ENCODE measurements at places on chromosomes 16 and 17.
A peak's percentile ranks its signal among the peaks of the same experiment; 100 is the strongest.

- no peak for DNase-seq
Observed at GRCh38 chr16:57604177-57604576, 24.3 kb upstream of the ADGRG1 start.

GRCh38 chr16:1125471-1125870 lies 27.4 kb upstream of the CACNA1H start:
- DNase-seq, result no peak

DNA sequence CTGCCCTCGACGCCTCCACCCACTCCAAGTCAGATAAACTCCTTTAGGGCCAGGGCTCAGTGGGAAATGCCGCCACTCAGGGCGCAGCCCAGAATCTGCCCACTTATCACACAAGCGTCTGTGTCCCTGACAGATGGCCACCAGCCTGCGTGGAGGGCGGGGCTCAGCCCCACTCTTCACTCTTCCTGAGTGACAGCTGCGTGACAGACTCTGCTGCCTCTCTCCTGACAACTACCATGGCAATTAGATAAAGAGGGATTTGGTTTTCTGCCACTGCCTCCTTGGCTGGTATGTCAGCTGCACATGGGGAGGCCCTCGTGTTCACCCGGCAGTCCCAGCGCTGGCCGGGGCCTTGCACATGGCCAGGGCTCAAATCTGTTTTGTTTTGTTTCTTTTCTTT lies 96.2 kb downstream of the RTN4RL1 start:
- no peak for DNase-seq

- no peak for DNase-seq
Observed at GRCh38 chr16:50393416-50393815, 24.6 kb upstream of the BRD7 start.

DNA sequence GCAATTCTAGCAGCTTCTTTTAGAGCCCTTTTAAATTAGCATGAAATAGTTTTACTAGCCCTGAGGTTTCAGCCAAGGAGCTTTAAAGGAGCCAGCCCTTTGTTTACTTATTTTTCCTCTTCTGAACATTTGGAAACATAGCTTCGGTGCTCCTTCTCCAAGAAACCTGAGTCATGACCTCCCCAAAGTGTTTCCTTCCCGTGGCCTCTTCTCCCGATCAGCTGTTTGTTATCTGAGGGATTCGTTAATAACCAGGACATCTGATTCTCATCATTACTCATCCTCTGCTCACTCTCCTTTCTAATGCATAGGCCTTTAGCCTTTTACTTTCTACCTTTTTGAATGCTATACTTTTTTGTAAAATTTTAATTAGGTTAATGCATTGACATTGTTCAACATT lies 204.5 kb downstream of the WWOX start:
- no peak for DNase-seq

DNA sequence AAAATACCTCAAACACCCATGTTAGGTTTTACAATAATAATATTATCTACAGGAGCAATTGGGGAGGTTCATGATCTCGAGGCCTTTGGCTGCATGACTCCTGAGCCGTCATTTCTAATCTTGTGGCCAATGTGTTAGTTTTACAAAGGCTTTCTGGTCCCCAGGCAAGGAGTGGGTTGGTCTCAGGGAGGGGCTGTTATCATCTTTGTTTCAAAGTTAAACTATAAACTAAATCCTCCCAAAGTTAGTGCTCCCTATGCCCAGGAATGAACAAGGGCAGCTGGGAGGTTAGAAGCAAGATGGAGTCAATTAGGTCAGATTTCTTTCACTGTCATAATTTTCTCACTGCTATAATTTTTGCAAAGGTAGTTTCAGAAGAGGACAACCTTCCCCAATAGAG lies 9.1 kb upstream of the CCL5 start:
- DNase-seq, result no peak

DNA sequence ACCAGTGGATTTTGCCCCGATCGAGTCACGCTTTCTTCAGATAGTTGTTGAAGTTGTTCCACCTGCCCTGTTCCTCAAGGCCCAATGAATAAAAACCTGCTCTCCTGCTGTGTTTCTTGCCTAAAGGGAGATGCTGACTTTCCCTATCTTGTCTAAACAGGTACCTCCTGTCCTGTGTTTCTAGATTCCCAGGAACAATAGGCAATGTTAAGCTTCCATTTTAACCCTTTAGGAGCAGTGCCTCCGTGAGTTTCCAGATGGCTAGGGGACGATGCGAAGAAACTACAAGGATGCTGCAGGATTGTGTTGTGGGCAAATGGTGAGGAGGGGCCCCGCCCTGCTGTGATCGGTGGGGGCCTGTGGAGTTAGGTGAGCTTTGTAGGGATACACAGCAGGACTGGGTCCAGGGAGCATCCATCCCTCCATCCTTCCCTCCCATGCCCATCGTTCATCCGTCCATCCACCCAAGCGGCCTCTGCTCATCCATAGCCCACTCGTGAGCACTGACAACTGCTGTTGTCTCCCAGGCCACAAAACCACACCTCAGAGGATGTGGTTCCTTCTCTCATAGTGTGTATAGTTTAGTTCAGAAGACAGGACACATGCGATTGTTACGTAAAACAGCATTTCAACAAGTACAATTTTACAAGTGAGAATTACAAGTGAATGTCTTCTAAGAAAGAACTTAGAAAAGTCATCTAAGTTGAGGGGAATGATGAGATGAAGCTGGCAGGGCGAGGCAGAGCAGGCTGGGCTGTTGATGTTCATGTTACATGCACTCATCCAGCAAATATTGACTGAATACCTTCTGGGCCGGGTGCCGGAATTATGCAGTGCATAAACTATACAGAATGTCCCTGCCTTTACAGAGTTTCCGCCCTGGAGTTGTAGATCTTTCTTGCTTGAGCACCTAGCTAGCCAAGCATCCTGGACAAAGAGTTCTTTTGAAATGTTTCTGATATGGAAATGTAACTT lies 5.2 kb downstream of the ARSG start:
- DNase-seq, result peak; percentile 29

DNA sequence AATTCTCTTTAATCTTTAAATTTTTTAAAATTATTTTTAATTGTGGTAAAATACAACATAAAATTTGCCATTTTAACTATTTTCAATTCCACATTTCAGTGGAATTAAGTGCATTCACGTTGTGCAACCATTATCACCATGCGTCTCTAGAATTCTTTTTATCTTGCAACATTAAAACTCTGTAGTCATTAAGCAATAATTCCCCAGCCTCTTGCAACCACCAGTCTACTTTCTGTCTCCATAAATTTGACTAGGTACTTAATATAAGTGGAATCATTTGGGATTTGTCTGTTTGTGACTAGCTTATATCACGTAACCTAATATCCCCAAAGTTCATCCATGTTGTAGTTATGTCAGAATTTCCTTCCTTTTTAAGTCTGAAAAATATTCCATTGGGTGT lies 79.1 kb downstream of the TAOK1 start:
- no peak for DNase-seq

DNA sequence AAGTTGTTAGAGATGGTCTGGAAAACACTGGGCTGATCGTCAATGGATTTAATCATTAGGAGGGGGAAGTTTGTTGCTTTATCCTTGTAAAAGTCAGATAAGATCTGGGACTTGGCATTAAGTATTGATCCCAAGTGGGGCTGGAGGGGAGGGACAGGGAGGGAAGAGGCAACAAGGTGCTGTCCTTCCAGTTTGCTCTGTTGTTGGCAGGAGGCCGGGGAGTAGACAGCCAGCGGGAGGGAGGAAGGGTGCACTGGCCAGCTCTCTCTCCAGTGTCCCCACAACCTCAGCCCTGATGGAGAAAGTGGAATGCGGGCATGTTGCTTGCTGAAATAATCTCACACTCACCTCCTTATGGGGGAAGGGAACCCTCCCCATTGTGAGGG lies 210.2 kb downstream of the CCDC182 start:
- no peak for DNase-seq

DNA sequence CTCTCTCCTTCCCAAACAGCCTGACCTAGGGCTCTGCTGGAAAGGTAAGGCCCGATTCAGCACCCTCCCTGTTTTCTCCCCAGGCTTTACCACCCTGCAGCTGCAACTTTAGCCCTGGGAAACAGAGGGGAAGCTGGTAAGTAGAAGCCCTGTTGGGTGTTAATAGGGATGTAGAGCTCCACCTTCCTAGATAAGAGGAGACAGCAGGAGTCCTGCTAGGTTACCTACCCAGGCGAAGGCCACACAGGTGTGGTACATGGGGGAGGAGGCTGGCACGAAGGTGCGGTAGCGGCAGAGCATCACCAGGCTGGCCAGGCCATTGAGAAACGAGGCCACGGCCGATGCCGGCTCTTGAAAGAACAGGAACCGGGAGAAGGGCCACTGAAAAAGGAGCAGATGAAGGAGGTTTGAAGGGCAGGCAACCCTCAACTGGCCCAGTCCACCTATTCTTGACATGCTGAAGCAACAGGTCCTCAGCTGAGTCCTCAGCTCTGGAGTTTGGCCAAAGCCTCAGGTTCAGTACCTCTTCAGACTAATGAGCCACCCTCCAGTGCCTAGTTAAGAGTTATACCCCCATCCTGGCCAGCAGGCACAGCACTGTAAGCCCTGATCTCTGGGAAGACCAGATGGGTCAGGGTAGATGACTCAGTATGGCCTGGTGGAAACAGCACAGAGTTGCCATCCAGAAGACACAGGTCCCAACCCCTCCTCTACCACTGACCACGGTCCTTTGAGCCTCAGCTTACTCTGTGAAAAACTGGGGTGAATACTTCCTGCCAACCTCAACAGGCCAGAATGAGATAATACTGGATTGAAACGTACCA lies 3.3 kb downstream of the PGAP3 start:
- no peak for DNase-seq

- no peak for DNase-seq
Observed at GRCh38 chr17:77916703-77917481, 41.6 kb upstream of the TNRC6C start.

DNA sequence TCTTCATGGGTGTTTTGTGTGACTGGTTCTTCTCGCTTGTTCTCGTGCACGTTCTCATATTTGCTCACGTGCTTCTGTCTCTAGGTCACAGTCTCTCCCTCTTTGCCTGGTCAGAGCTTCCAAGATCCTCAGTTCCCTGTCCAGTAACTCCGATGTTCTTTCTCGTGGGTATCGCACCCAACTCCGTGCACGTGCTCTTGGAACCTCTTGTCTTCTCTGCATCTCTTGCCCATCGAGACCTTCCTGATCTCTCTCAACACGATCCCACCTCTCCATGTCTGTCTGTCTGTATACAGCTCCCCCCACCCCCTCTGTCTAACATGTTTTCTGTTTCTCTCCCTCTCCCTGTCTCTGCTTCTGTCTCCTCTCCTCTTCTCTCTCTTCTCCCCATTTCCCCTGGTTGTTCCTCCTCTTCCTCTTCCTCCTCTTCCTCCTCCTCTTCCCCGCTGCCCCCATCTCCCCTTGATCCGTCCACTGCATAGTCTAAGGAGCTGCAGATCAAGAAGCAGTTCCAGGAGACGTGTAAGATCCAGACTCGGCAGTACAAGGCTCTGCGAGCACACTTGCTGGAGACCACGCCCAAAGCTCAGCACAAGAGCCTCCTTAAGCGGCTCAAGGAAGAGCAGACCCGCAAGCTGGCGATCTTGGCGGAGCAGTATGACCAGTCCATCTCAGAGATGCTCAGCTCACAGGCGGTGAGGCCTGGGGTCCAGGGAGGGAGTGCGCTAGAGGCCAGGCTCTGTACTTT lies 6.1 kb downstream of the HIRIP3 start:
- no peak for DNase-seq

DNA sequence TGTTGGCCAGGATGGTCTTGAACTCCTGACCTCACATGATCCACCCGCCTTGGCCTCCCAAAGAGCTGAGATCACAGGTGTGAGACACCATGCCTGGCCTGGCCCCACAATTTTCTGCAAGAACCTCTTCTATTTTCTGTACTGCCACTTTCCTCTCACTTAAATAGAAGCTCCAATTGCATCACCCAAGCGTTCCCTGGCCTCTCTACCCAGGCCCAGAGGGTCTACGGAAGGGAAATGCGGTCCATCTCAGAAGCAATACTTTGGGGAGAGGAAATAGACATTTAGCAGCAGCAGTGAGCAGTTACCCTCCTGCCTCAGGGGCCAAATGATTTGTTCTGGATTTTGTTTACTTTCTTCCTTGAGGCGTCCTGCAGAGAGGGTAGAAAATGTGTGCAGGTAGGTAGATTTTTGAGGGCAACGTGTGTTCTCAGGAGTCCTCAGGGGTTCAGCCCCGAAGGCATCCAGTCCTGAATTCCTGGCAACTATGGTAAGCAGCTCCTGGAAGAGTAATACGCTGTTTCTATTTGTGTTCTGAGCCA lies 11.0 kb downstream of the SLC6A4 start:
- no peak for DNase-seq

- DNase-seq, result no peak
Observed at GRCh38 chr17:74521701-74522201, 9.5 kb downstream of the CD300LB start.

DNA sequence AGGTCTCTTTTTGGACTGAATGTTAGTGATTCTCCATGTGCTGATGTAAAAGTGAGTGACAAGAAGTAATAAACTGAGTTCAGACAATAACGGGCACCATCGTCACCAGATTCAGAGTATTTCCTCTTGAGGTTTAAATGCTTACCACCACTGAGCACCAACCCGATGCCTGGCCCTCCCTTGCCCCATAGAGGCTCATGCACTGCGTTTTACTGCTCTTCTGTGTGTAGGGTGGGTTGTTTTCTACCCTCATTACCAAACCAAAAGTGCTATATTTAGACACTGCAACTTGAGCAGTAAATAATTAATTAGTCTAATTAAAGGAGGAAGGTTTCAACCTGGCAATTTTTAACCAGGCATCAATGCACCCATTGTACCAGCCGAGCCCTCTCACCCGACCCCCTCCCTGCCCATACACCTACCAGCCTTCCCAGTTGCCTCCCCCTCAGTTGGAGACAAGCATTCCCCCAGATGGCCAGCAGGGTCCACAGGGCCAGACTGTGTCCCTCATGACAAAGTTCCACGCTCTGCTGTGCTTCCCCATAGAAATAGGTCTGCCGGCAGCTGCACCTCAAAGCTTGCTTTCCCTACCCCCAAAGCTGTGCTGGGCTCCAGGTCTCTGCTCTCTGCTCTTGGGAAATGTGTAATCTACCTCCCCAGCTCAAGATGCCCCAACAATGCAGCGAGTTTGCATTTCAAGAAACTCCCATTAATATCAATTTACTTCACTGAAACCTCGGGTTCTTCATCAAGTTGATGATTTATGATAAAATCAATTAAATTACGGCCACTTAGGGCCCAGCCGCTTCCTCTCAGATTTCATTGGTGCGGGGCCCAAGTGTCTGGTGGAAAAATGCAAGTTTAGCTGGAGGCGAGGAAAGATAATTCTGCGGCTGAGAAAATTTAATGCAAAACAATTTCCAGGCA lies 16.0 kb downstream of the HOXB4 start:
- no peak for DNase-seq
